NCI-H1417 treated with DMSO at 0.1 percent for 48 hours (cell line): ENCODE measurements at places on chromosomes 5 and 9.

DNA sequence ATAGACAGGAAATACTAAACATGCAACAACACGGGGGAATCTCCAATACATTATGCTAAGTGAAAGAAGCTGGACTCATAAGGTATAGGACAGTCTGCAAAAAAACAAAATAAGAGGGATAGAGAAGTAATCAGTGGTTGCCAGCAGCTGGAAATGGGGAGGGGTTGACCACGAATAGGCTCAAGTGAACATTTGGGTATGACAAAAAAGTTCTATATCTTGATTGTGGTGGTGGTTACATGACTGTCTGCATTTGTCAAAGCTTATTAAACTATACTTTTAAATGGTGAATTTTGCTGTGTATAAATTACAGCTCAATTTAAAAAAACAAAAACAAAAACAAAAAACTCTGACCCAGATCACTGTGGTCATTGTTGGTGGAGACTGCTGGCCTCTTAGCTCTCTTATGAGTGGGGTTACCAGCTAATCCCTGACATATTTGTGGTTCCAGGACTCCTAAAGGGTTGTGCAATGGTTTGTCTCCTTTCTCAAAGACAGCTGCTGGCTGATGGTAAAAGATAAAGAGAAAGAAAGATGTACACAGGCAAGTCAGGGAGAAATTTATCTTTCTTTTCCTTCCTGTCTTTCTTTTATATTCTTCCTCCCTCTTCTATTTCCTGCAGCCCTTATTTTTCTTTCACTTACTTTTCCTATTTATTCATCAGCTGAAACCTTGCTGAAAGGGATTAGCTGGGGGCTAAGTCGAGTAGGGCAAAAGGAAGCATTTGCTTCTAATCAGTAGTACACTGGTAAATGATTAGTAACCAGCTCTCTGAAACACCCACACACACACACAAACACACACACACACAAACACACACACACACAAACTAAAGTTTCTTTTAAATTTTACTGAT, 42.6 kb upstream of the APC start:
- no peak for DNase-seq

- no peak for DNase-seq
Observed at GRCh38 chr9:12722131-12722530, 28.9 kb downstream of the TYRP1 start.

DNA sequence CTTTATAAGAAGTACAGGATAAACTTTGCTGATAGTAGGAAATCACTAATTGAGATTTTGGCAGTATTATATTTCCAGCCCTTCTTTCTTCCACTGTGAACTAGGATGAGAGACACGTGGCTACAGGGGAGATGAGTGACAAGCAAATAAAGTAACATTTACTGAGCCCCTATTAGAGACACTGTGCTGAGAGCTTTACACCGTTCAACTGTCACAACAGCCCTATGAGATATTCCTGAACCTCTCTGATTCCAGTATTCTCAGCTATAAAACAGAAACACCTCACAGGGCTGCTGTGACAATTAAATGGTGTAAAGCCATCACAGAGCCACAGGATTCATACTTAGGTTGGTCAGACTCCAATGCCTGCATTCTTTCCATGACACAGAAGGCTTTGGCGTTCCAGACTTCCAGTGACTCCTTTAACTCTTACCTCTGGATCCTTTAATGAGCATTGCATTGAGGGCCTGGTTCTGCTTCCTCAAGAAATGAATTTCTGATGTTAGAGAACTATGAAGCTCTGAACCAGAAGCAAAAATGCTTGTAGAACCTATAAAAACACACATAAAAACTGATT, 169.0 kb downstream of the CDK5RAP2 start:
- DNase-seq = no peak

GRCh38 chr5:55969956-55970355, 24.8 kb downstream of the IL6ST start:
- DNase-seq = no peak

GRCh38 chr9:91991721-91992341, 41.8 kb upstream of the ROR2 start:
- no peak for DNase-seq

- DNase-seq = peak; percentile 4
Observed at GRCh38 chr5:76818844-76819831, at the start of gene F2RL1. TSS of gene F2RL1 (plus strand) at chr5:76819030. CDS start at chr5:76819183, 153 bp downstream.

DNA sequence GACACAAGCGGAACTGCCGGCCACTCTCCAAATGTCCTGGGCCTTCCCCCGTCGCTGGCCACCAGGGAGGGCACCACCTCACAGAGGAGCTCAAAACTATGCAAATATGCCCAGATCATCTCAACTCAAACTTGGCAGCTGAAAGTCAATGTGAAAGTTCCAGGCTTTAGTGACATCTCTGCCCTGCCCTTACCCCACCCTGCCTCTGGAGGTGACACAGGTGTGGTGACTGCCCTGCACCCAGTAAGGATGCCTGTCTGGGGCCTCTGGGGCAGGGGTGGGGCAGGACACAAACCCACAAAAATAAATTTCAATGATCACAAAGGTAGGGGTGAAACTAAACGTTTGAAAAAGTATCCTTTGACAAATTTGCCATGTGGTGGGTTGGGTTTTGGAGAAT, 213.4 kb downstream of the HSPA4 start:
- DNase-seq = no peak

DNA sequence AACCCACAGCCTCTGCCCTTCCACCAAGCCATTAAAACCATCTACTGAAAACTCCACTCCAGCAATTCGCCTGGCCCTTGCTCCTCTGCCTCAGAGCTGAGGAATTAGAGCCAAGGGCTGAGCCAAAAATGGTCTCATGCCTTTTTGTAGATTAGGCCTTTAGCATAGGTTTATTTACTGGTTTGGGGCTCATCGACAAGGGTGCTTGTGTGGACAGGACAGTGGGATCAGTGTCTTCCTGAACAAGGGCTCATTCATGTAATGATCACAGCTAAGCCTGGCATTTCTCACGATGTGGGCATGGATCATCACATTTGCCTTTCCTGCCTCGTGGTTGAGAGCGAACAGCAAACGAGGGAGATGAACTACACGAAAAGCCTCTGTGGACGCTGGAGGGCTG, 59.2 kb upstream of the PHF24 start:
- no peak for DNase-seq
